Hematopoietic multipotent progenitor cell (in vitro differentiated cells): ENCODE measurements at places on chromosomes 11 and 22.

- DNase-seq = no peak
Measured at GRCh38 chr11:133409799-133410198, 122.5 kb downstream of the OPCML start.

- no peak for DNase-seq
Measured at GRCh38 chr11:13908535-13908934, 54.0 kb upstream of the SPON1 start.

GRCh38 chr22:27542602-27543001, 259.0 kb downstream of the MN1 start:
- DNase-seq = no peak

DNA sequence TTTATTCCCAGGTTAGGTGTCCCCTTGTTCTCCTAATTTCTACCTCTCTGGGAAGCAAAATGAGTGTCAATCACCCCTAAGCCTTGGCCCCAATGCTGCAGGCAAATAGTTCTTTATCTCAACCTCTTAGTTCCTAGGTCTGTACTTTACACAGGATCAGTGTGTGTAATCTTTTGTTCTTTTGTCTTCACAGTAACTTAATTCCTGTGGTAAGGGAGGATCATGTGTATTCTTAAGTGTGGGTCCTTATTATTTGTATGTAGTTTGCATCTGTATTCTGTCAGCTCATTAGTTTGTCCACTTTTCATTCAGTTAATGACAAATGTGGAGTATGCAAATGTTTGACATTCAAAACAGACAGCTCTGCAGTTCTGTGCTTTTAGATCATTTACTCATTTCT, 166.7 kb downstream of the FAT3 start:
- DNase-seq = no peak

DNA sequence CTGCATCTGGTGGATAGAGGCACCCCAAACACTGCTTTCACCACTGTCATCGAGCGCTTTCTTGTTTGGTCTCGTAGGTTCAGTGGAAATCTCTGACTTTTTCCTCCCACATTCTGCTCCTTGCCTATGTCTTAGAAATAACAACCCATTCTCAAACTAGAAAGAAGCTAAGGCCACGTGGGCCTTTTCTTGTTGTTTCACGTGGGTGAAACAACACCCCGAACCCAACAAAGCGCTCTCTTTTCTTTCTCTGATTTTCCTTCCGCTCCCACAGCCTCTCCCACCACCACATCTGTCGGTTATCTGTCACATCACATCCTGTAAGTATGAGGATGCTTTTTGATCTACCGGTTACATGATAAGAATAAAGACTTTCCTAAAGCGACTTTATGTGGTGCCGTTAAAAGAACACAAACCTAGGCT, 77.1 kb downstream of the LINC01488 start:
- peak; percentile 18 for DNase-seq

DNA sequence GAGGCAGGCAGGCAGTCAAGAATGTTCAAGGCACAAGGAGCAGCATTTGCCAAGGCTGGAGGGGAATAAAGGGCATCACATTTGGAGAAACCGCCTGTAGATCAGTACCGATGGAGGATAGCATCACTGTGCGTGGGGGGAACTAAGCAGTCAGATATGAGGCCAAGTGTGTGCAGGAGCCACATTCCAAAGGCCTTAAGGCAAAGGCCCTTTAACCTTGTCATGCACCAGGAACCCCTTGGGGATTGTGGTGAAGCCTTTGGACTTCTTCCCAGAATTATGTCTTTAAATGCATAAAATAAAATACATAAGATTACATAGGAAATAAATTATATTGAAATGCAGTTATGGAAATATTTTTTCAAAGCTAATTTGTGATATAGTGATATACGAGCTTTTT, 532.1 kb downstream of the BUD13 start:
- no peak for DNase-seq

DNA sequence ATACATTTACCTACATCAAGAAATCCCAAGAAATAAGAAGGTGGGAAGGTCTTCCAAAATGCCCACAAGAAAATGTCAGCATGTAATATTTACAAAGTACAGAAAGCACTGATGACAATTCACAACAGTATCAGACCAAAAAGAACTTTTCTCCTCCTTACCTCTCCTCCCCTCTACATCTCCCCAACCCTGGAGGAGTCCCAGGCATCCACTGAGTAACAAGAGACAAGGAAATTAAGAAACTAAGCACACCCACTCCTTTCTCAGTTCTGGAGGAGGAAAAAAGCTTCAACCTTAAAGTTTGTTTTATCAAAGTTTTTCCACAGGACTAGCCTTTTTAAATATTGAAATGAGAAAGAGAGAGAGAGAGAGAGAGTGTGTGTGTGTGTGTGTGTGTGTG, 2.0 kb upstream of the SERGEF start:
- DNase-seq = no peak

GRCh38 chr22:47123827-47124442, 361.5 kb downstream of the TBC1D22A start:
- DNase-seq = no peak

- DNase-seq = no peak
Measured at GRCh38 chr11:125505492-125506080, 9.5 kb upstream of the FEZ1 start.

DNA sequence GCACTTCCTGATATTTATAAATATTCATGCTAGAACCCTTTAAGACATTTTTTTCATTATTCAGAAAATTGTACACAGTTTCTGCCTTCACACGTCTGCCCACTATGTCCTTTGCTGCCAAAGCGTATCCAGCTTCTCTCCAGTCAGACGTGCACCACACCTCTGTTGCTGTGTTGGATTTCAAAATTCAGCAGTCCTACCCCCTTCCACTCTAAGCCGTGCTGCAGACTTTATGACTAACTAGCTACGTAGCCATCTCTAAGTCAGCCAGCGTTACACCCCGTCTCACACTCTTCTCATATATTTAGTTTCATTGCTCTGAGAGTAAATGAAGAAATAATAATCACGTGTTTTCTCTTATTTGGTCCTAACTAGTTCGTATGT, 28.2 kb upstream of the OPCML start:
- DNase-seq = no peak

GRCh38 chr11:67022341-67022933, 497 bp upstream of the SYT12 start:
- no peak for DNase-seq

DNA sequence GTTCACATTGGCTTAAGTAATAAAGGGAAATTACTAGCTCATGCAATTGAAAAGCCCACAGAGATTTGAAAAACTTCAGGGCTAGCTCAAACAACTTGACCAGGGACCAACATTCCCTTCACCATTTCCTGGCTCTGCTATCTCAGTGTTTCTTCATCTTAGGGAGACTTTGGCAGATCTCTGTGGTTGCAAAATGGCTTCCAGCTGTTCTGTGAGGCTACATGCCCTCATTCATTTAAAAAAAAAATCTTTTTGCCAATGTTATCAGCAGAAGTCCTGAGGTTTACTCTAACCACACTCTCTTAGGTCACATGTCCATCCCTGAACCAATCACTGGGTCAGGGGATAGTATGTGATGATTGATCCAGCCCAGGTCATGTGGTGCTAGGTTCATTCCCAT, 13.9 kb upstream of the RASSF10 start:
- DNase-seq = no peak

GRCh38 chr11:47308050-47308823, 38.3 kb downstream of the MADD start:
- DNase-seq = no peak

- no peak for DNase-seq
Measured at GRCh38 chr11:6598555-6598954, 4.9 kb downstream of the RRP8 start.

GRCh38 chr11:122851366-122851966, 13.2 kb downstream of the CRTAM start:
- DNase-seq = no peak

DNA sequence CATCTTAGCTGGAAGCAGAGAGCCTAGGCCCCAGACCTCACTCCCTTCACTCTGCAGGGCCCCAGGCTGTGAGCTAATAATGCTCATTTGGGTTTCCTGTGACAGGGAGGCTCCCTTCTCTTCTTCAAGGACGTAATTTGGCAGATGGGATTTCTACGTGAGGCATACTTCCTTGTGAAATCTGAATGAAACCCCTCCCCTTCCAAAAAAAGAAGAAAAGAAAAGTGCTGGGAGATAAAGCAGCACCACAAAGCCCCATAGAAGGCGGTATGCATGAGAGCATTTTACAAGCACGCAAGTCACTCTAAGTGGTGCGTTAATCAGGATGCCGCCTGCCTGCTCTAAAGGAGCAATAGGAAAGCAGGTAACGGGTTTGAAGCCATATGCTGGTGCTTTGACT, 5.7 kb downstream of the P2RX3 start:
- no peak for DNase-seq

- DNase-seq = no peak
Measured at GRCh38 chr11:14073849-14074476, 111.4 kb downstream of the SPON1 start.
